Brain microvascular endothelial cell (primary cell): ENCODE measurements at places on chromosomes 11 and 22.

- no peak for DNase-seq
Observed at GRCh38 chr11:133762538-133762937, 82.8 kb downstream of the SPATA19 start.

- no peak for DNase-seq
Observed at GRCh38 chr11:11909727-11910126, 68.0 kb downstream of the USP47 start.

DNA sequence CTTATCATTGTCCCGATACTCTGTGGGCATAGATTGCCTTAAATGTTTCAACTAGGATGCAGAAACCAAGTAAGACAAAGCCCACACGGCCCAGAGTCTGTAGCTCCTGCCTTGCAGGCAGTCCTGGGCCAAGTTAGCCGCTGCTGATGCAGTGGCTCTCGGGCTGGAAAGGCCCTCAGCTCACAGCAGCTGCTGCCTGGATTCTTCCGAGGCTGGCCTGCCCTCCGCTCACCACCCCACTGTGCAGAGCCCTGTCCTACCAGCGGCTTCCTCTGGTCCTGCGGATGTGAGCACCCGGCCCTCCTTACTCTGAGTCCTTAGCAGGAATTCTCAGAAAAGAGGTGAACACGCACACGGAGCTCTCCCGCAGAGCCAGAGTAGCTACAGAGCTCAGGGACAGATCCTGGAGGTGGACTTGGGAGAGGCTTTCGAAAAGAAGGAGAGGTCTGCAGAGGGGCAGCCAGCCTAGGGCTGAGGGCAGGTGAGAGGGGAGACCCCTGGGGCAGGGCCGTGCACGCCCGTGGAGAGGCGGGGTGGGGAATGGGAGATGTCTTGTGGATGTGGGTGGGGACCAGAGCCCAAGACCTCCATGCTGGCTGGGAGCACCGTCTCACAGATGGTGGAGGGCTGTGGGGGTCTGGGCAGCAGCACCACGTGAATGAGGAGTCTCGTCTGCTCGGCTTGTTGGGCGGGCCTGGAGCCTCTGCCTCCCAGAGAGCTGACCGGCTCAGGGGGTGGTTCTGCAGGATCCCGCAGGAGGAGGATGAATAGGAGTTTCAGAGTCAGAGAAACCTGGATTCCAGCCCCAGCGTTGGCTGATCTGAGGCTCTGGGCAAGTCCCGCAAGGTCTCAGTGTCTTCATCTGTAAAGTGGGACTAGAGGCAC is 117.4 kb upstream of the B3GAT1 start:
- DNase-seq: no peak

DNA sequence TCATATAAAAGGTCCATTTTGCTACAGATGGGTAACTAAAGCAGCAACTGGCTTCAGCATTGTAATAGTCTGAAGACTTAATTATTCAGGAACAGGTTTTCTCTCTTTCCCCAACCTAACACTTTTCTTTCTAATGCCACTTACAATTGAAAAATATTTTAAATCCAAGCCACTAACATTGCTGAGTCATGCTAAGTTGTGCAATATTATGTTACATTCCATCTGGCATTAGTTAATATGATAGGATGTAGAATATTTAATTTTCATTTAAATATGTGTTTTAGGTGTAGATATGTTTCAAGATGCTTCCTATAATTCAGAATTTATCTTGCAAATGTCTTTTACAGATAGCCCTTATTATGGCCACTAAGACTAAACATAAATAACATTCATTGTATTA is 98.6 kb downstream of the KIF18A start:
- DNase-seq: no peak

DNA sequence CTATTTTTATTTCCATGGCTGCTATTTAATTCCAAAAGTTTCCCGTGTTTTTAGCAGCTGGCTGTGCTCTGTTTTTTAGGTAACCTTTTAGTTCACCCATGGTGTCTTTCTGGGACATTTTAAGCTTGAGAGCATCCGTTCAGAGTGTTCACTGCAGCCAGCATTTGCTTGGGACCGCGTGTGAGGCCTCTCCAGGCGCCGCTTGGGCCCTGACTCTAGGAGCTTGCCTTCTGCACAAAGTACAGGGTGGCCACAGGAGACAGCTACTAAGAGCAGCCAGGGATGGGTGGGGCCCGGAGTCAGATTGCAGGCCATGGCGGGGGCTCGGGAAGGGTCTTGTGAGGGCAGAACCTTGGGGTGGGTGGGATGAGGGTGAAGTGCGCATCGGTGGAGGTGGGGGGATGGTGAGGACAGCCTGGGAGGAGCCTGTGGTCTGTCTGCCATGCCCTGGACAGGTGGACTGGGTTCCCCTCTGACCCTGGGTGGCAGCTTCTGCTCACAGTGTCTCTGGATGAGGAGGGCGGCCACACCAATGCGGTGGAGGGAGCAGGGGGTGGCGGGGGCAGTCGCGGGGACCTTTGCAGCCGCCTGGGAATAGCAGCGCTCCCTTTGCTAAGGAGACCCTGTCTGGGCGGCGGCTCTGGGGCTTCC is 288.1 kb downstream of the TBC1D22A start:
- no peak for DNase-seq

- DNase-seq: no peak
Observed at GRCh38 chr11:48111891-48112290, 104.7 kb upstream of the OR4B1 start.

GRCh38 chr11:46114961-46115360 is 6.3 kb downstream of the PHF21A start:
- DNase-seq: no peak

- peak; percentile 77 for DNase-seq
Observed at GRCh38 chr11:128757235-128757711, 63.4 kb downstream of the FLI1 start.

- DNase-seq: no peak
Observed at GRCh38 chr11:97354026-97354425, 964.2 kb downstream of the JRKL start.

GRCh38 chr11:94011478-94011877 is 9.7 kb upstream of the HEPHL1 start:
- no peak for DNase-seq
